CD8-positive, alpha-beta memory T cell (primary cell): ENCODE measurements at places on chromosomes 12 and 14. TPM values are rescaled to one million over a fixed set of nuclear protein-coding genes. Genes with fewer than 3 reads are reported as not detected.

RHEBL1 gene
- total RNA-seq: 10.1 TPM

GRCh38 chr12:120537856-120538220, 3.7 kb downstream of the RNF10 start:
- DNase-seq: no peak

CLEC4C gene
- total RNA-seq: not detected

DNA sequence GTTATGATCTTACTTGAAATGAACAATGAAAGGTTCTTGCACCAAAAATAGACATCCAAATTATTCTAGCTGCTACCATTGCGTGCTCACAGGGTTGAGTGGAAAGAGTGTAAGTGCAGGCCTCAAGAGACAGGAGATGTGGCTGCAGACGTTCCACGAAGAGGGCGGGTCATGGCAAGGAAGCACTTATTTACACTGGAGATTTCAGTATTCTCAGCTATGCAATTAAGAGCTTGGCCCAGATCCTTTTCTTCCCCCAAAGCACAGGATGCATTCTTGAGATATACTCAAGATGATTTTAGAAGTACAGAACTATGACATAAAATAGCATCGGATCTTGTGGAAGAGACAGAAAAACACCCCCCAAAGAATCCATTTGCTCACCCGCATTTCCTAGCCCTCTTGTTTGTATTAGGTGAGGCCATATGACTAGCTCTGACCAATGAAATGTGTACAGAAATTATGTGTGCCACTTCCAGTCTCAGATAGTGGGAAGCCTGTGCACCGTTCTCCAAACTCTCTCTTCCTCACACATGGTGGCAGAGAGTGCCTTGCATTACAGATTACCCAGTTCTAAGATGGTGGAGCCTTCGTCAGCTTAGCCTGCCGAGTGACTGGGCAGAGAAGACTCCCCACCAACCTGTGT, 261.4 kb downstream of the TTC8 start:
- DNase-seq: no peak

DNA sequence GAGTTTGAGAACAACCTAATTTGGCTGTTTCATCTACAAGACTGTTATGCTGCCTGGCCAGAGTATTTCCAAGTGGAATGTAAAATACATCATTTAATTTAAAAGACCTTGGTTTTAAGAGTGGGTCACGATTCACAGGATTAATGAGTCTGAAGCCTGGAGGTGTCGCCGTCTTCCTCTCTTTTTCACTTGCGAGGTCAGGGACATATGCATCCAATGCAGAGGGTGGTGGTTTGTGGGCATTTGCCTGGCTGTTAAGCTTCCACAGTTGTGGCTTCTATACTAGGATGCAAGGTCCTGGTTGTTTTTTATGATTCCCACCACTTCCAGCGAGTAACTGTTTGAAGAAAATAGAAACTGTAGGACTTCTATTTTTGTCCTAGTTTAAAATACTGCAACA, 22.8 kb upstream of the RASSF3 start:
- DNase-seq: no peak

TSHR gene
- not detected for total RNA-seq

BCL7A gene
- 3.0 TPM for total RNA-seq

- no peak for DNase-seq
These were observed 411.0 kb downstream of the C12orf50 start for GRCh38 chr12:87618199-87618598.

DNA sequence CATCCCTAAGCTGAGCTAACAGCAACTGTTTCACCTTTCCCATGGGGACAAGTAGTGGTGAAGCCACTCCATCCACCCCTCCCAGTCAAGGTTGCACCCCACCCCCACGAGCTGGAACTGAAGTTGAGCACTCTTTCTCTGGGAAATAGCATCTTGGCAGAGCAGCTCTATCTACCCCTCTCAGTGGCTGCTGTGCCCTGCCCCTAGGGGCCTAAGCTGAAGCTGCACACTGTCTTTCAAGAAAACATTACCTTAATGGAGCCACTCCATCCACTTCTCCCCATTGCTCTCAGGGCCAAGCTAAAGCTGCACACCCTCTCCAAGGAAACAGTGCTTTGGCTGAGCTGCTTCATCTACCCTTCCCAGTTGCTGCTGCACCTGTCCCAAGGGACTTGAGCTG, 170.6 kb upstream of the CCDC196 start:
- no peak for DNase-seq

- no peak for DNase-seq
These were observed 51.0 kb downstream of the FZD10 start for GRCh38 chr12:130213249-130213648.

DNA sequence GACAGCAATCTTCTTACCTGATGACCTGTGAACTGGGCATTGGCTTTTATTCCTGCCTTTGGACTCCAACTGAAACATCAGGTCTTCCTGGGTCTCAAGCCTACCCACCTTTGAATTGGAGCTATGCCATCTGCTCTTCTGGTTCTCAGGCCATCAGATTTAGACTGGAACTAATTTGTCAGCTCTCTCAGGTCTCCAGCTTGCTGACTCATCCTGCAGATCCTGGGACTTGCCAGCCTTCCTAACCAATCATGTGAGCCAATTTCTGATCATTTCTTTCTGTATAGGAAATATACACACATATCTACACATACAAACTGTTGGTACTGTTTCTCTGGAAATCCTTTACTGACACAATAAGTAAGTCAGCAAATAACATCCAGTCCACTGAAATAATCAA, 65.3 kb upstream of the TSPAN8 start:
- DNase-seq: no peak

- no peak for DNase-seq
These were observed 14.4 kb downstream of the EPS8 start for GRCh38 chr12:15774819-15775218.

- DNase-seq: no peak
These were observed 4.2 kb downstream of the SERPINA10 start for GRCh38 chr14:94288610-94289465.

GRCh38 chr14:71651228-71651627, 281.0 kb upstream of the RGS6 start:
- no peak for DNase-seq

NPAS3 gene
- not detected for total RNA-seq

DNA sequence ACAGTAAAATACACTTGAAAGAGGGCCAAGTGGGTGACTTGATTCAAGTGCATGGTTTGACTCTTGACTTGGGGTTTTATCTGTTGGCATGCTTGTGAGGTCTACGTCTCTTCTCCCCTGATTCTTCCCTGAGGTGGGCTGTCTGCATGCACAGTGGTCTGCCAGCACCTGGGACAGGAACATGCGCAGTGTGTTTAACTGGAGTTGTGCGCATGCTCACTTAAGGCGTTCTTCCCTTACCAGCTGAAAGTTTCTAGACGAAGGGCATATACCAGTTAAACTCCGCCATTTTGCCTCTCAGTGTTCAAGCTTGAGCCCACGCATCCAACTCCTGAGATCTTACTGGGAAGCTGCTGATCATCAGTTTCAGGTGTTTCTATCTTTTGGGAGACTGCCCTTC, 38.5 kb downstream of the GLRX5 start:
- no peak for DNase-seq

DNA sequence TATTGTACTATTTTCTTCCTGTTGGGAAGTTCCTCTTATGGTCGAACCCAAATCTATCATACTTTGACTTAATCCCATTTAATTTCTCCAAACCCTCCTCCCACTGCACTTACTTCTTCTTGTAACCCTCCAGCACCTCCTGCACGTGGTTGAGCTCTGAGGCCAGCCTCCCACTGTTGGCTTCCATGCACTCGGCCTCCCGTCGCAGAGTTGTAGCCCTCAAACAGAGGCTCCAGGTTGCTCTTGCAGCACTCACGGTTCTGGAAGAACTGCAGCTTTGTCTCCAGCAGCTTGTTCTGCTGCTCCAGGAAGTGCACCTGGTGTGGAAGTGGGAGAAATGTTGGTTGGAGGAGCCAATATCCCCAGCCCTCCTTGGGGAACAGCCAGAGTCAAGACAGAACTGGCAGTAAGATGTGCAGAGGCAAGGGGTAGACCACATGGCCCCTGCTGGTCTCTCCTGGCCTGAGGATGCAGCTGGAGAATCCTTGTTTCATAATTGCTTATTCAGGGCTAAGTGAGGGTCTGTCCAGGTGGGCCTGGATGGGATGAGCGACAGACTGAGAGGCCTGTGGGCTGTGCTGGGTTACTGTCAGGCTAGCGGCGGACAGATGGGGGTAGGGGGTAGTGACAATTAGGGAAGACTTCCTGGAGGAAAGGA, 18.4 kb upstream of the KRT86 start:
- DNase-seq: no peak

- DNase-seq: no peak
These were observed 17.8 kb downstream of the CCDC92 start for GRCh38 chr12:123954647-123955350.

GRCh38 chr12:114628199-114628598, 55.8 kb downstream of the TBX3 start:
- DNase-seq: no peak

- no peak for DNase-seq
These were observed 65.8 kb downstream of the ITPK1 start for GRCh38 chr14:93049867-93050331.

FLVCR2 gene
- 2.6 TPM for total RNA-seq

RNASE3 gene
- total RNA-seq: not detected

DNA sequence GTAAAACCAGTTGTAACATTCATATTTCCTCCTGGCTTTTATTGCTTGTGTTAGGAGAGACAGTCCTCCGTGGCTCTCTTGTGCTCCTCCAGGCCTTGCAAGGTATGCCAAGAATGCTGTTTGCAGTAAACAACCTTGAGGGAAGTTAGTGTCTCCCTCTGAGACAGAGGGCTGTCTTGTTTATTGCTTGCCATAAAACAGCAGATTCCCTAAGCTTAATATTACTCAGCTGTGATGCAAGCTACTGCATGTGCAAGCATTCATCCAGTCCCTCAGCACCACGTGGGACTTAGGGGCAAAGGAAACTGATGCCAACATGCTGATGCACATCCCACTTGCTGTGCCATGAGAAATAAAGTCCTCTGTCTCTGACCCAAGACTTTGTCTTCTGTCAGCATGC, 6.6 kb downstream of the POMT2 start:
- DNase-seq: no peak

KRT76 gene
- total RNA-seq: not detected

GRCh38 chr12:104381731-104382480, 74.8 kb upstream of the CHST11 start:
- peak; percentile 70 for DNase-seq

ZNF10 gene
- 5.6 TPM for total RNA-seq

OTX2 gene
- not detected for total RNA-seq

- no peak for DNase-seq
These were observed 85.8 kb downstream of the EXOC5 start for GRCh38 chr14:57182760-57183503.

GRCh38 chr12:124539084-124540041, 28.0 kb downstream of the NCOR2 start:
- DNase-seq: no peak

- DNase-seq: no peak
These were observed 8.1 kb upstream of the RNF34 start for GRCh38 chr12:121391619-121392324.

DNA sequence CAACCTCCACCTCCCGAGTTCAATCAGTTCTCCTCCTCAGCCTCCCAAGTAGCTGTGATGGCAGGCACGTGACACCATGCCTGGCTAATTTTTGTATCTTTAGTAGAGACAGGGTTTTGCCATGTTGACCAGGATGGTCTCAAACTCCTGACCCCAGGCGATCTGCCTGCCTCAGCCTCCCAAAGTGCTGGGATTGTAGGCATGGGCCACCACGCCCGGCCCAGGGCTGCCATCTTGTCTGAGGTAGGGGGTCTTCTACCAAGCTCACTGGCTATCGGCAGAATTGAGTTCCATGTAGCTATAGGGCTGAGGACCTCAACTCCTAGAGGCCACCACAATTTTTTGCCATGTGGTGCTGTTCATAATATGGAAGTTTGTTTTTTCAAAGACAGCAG, 115.6 kb downstream of the EGLN3 start:
- DNase-seq: no peak

OTUB2 gene
- total RNA-seq: 1.1 TPM

FGF23 gene
- not detected for total RNA-seq

TRIM9 gene
- total RNA-seq: 0.85 TPM

GRCh38 chr12:106305376-106305775, 2.8 kb downstream of the TCP11L2 start:
- DNase-seq: no peak

- DNase-seq: no peak
These were observed 190.2 kb upstream of the CNOT2 start for GRCh38 chr12:70052931-70053497.

MSI1 gene
- total RNA-seq: 0.22 TPM

DNA sequence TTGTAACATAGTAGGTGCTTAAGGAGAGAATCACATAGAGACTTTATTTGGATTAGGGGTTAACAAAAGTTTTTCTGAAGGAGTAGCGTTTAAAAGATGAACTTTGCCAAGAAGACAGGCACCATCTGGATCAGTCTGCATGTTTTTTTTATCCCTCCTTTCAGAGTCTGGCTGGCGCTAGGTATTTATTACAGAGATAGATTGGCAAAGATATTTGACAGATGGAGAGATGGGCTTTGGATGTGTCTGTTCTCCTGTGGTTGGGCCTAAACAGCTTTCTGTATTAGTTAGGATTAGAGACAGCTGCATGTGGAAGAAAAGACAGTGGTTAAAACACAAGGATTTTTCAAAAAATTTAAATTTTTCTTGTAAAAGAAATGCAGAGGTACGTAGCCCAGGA, 133.9 kb downstream of the C12orf75 start:
- no peak for DNase-seq

- no peak for DNase-seq
These were observed 225.8 kb downstream of the CRADD start for GRCh38 chr12:93902736-93903562.

GRCh38 chr14:50605766-50606165, 45.8 kb downstream of the ATL1 start:
- no peak for DNase-seq

GRCh38 chr12:130754234-130754901, 38.3 kb upstream of the RIMBP2 start:
- DNase-seq: peak; percentile 20

- no peak for DNase-seq
These were observed 128.0 kb downstream of the RFLNA start for GRCh38 chr12:124422570-124423523.

BTBD6 gene
- total RNA-seq: 55.0 TPM

SLC4A8 gene
- 2.0 TPM for total RNA-seq

PIK3C2G gene
- total RNA-seq: not detected
